G401 (cell line): ENCODE measurements at places on chromosomes 3 and 15. TPM values are rescaled to one million over a fixed set of nuclear protein-coding genes. Genes with fewer than 3 reads are reported as not detected.

SI gene
- total RNA-seq = not detected in 2 replicates

BBX gene
- total RNA-seq = 0.10 and 0.12 TPM in 2 replicates

GBE1 gene
- 11.8 and 12.6 TPM in 2 replicates for total RNA-seq

COPG1 gene
- 36.4 and 68.0 TPM in 2 replicates for total RNA-seq

NECTIN3 gene
- total RNA-seq = not detected in 2 replicates

ARGFX gene
- not detected in 2 replicates for total RNA-seq

PHLDB2 gene
- not detected in 2 replicates for total RNA-seq

A4GNT gene
- not detected in 2 replicates for total RNA-seq

LRRC57 gene
- 17.2 and 26.2 TPM in 2 replicates for total RNA-seq

GRCh38 chr15:61253186-61253585 is 24.1 kb upstream of the RORA start:
- DNase-seq = no peak

DNA sequence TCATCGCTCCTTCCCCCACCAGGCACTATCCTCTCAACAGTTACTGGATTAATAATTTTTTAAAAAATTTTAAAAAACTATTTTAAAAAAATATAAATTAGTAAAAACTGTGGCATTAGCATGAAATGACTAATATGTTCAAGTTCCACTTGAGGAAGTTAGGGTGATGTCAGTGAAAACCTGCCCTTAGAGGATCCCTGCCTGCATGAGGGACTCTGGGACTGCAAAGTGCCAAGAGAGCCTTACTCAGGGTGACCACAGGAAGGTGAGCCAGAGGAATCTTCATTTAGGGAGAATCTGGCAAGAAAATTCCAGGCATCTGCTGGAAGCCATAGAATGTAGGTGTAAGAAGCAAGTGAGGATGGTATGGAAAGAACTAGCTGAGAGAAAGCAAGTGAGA is 157.7 kb upstream of the BCL6 start:
- no peak for DNase-seq

DNA sequence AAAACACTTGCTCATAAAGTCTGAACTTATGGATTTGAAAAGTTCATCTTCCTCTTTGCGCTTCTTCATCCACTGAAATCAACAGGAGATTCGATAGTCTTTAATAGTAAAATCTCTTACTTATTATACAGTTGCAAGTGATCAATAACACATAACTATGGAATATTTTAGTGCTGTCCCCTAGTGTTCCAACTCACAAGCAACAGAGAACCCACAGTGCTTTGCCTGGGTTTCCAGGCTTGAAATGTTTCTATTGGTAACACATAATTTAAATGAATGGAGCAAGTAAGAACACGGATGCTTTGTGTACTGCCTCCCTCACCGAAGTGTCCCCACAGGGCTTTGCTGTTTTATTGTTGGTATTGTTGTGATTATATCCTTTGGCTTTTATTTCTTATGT is 93.5 kb downstream of the WDR72 start:
- DNase-seq = no peak

DNA sequence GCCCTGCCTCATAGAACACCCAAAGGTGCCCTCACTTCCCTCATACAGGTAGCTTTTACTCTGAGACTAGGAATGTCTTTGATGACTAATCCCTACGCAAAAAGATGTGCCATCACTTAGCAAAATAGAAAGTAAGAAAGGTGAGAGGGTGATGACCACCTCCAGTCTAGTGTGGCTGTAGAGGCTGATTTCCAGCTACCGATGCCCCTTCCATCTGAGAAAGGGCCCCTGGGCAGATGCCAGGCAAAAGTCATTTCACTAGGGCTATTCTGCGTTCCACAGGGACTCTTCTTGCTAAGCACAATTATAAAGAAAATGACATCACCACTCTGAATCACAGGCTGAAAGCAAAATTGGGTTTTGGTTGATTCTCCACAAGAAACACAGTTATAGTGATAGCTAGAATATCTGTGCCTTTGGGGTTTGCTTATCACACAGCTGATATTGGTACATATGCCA is 77.4 kb downstream of the RBPMS2 start:
- no peak for DNase-seq

- DNase-seq = no peak
Observed at GRCh38 chr3:23219117-23219516, 16.0 kb downstream of the UBE2E2 start.

GRCh38 chr3:48088056-48088748 is 72.0 kb upstream of the MAP4 start:
- DNase-seq = peak; percentile 47

- no peak for DNase-seq
Observed at GRCh38 chr3:7272203-7272602, 411.3 kb downstream of the GRM7 start.

- DNase-seq = no peak
Observed at GRCh38 chr15:79881254-79881653, 15.6 kb downstream of the MTHFS start.

DNA sequence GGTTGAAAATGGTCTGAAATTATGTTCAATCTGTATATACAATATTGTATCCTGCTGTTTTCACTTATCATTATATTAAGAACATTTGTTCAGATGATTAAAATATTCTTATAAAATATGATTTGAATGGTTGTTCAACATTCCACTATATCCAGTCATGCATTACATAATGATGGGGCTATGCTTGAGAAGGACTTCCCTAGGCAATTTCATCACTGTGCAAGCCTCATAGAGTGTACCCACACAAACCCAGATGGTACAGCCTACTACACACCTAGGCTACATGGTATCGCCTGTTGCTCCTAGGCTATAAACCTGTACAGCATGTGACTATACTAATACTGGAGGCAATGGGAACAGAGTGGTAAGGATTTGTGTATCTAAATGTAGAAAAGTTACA is 30.5 kb downstream of the SLC7A14 start:
- DNase-seq = no peak

GRCh38 chr15:36497901-36498300 is 81.5 kb upstream of the CDIN1 start:
- DNase-seq = no peak

GRCh38 chr3:114809668-114810413 is 337.2 kb downstream of the ZBTB20 start:
- no peak for DNase-seq

DNA sequence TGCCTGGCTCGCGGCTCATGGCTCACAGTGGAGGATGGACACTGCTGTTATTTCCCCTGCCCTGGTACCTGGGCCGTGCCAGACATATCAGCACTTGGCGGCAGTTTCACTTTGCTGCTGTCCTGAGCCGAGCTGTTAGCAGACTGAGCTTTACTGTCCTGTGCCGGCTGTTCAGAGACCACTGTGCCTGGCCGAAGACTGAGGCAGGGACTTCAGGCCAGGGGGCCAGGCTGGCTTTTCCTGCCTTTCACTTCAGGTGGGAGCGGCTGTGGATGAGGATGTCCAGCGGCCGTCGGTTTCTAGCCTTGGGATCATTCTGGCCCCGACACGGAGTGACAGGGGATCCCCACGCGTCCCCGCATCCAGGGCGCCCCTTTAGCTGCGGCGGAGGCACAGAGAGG is 1.1 kb downstream of the ATP10A start:
- no peak for DNase-seq

DNA sequence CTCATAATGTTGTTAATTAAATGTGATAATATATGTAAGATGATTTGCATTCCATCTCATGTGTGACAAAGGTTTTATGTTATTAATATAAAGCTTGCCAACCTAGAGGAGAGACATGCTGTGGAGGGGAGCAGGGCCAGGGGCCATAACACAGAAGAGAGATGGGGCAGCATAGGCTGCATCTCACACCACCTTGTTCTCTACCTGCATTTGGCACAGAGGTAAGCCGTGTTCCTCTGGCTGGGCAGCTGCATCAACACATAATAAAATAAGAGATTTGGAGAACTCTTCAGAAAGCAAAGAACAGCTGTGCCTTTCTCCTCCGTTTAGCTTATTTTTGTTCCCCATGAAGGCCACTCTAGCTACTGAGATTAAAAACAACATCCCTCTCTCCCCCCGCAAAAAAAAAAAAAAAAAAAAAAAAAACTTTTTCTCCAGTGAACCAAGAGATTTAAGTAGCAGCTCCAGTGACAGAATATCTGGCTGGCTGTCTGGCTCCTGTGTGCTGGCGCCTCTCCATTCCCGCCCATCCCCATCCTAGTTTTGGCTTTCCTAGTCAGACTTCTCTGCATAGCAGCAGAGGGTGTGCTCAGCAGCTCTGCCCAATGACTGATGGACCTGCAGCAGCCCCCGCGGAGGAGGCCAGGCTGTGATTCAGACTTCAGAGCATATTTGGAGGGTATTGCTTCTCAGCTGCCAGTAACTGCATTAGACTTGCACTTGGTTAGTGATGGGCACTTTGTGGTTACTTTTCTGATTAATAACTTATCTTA is 52.2 kb upstream of the STXBP5L start:
- peak; percentile 96 for DNase-seq

DNA sequence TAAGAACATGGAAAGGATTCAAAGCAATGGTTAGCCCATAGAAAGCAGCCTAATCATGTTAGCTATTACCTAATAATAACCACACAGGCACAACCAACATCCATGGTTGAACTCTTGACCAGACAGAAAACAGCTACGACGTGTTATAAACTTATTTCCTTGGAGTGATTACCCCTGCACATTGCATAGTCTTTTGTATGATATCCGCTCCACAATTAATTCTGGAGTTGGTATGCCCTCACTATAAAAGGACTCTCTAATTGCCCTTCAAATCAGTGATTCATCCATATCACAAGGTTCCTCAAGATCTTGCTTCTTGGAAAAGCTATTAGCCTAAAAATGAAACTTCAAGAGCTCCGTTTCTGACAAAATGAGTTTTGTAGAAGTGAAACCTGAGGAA is 117.9 kb downstream of the SYNPR start:
- DNase-seq = no peak

GRCh38 chr3:27625864-27626263 is 96.3 kb downstream of the EOMES start:
- no peak for DNase-seq

GRCh38 chr3:102511168-102511567 is 76.4 kb downstream of the ZPLD1 start:
- no peak for DNase-seq

- DNase-seq = no peak
Observed at GRCh38 chr3:14553871-14554270, 13.7 kb upstream of the GRIP2 start.
